ENCODE measurements at places on chromosomes 7 and 10.

GRCh38 chr7:122682815-122683550 lies 15.9 kb downstream of the RNF133 start:
- DNase-seq: no peak

DNA sequence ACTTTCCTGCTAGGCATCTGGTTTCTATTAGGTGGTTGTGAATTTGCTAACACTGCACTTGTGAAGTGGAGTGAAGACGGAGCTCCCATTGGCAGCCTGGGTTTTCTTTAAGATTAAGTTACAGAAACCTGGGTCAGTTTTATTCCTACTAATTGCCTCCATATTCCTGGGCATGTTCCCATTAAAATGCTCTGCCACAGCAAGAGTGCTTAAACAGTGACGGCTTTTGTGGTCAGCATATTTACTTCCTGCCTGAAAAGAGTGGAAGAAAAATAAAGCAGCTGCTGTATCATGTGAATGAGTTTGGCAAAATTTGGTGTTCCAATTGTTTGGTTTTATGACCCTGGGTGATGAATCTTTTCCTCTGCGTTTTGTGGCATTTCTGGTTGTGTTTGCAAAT lies 96.9 kb upstream of the PLXDC2 start:
- no peak for DNase-seq

DNA sequence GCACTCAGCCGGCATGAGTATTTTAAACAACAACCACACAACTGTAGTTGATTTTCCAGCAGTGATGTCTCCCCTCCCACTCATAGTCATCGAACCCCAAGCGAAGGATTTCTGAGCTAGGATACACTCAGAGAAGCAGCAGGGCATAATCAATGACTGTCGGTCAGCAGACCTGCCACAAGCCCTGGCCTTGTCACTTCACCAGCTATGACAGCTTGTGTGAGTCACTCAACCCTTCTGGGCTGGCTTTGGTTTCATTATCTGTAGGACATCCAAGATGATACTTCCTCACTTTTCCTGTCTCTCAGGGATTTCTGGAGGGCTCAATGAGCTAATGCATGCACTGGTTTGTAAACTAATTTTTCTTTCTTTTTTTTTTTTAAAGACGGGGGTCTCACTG lies 22.0 kb upstream of the UBE3C start:
- DNase-seq: no peak

DNA sequence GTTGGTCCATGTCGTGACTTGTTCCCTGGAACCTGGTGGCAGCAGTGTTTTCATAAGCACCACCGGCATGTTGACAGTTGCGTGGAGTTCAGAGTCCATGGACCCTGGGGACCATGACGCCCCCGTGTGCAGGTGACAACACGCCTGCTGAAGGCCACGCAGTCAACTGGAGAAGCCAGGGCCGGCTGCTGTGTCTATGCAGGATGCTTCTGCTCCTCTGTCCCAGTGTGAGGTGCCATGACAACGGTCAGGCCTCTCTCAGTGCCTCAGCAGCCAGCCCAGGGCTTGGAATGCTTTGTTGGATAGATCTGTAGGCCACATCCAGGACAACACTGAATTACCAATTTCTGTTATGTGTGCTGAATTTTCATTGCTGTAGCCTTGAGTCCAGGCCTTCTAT lies 10.7 kb upstream of the VIPR2 start:
- DNase-seq: no peak

DNA sequence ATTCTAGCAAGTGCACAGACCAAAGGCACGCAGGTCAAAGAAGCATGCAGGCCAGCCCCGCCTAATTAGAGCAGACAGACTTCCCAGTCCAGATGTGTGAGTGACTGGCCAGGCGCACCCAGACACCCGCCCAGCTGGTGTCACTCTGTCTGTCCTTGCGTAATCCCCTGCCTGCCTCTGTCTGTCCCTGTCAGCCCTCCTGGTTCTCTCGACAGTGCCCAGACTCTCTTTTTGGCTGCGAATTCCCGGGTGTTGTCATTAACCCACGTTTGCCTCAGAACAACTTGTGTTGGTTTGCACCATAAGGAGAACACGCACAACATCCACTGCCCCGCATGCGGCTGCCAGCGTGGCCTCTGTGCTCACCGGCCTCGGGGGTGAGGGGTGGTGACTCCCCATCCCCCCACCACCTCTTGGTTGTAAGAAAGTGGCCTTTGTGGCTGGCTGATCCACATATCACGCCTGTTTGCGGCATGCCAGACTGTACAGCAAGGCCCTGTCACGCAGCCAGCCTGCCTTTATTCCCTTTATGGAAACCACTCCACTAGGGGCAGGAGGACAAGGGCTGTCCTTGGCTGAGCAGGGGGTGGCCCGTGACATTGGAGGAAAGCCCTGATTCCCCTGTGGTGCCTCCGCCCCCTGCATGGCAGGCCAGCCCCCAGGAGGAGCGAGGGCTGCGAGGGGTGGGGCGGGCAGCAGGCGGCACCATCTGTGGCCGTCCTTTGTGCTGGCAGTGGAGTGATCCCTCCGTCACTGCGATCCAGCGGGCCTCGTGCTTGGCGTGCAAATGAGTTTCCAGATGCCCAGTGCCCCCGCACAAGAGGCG lies 72.8 kb upstream of the PPIF start:
- DNase-seq: no peak

DNA sequence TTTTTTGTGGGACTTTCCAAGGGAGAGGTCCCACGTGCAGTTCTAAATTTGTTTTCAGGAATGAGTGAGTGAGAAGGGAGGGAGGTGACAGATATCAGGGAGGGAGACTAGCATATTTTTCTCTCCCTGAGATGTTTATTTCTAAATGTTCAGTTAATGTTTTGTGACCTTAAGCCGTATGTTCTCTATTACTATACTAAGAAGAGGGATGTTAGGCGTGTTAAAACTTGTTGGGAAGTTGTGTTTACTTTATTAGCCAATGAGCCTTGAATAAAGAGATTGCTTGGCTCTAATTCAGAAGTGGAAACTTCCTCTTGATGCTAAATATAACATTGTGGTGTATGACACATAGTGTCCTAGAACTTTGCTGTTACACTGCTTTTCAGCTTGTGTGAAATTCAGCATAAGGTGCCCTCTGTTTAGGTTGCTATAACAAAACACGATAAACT lies 37.3 kb downstream of the DNAH11 start:
- no peak for DNase-seq

GRCh38 chr7:18829858-18830285 lies 287.6 kb downstream of the TWIST1 start:
- no peak for DNase-seq

GRCh38 chr10:106612381-106612780 lies 552.1 kb downstream of the SORCS1 start:
- no peak for DNase-seq

DNA sequence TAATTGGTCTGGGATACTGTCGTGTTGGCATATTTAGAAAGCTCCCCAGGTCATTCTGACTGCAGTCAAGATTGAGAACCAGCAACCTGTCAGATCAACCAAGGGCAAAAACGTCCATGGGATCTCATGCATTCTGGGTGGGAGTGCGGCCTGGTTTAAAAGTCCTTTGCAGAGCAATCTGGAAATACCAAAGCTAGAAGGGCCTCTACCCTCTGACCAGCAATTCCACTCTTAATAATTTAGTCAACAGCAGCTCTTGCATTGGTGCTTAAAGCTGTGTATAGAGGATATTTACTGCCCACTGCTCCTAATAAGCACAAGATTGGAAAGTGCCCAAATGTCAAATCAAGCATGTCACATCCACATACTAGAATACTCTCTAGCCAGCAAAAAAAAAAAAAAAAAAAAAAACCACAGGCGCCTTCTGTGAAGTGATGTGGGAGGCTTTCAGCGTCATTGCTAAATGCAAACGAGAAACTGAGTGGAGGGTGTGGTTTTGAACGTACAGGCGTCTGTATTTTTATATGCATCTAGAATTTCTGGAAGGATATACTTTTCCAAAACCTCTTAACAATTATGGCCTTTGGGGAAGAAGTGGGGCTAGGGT lies 44.8 kb upstream of the HSPA12A start:
- DNase-seq: no peak

- DNase-seq: no peak
Measured at GRCh38 chr7:103124429-103124979, 24.4 kb downstream of the NAPEPLD start.

DNA sequence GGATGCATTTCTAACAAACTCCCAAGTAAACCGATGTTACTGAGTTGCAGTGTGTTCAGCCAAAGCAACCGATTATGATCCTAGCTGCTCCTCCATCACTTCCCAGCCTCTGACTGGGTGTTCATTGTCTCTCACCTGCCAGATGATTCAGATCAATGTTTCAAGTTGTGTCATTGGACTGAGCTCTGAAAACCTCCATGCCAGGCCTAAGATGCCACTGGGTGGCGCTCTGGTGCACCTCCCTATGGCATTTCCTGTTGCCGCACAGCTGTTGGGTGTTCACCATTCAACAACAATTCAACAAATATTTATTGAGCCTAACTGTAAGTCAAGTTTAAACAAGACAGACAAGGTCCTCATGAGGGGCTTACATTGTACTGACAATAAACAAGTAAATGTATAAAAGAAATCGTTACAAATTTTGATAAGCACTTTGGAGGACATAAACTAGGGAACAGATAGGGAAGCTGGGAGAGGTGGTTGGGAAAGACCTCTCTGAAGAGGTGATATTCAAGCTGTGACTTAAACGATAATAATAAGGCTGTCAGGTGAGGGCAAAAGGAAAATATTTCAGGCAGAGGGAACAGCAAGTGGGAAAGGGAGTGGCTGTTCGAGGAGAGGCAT lies 22.8 kb downstream of the RGR start:
- DNase-seq: peak; percentile 34

GRCh38 chr7:22872096-22872807 lies 49.6 kb upstream of the TOMM7 start:
- DNase-seq: no peak

GRCh38 chr7:84982199-84982598 lies 204.7 kb downstream of the SEMA3D start:
- no peak for DNase-seq

- DNase-seq: no peak
Measured at GRCh38 chr10:3235996-3236510, 63.5 kb upstream of the PITRM1 start.

- no peak for DNase-seq
Measured at GRCh38 chr7:40969641-40970040, 733.2 kb downstream of the INHBA start.

DNA sequence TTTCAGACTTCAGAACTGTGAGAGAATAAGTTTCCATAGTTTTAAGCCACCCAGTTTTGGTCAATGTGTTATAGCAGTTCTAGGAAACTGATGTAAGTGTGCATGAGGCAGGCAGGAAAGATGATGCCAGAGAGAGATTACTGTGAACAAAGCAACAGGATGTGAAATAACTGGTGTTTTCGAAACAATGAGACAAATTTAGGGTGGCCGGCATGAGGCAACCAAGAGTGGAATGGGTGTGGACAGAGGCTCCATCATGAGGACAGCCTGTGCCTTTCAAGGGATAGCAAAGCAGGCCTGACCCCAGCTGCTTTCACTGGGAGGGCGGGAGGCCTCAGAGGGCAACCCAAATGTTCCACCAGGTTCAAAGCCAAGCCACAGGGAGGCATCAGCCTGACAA lies 67.3 kb upstream of the UCN3 start:
- no peak for DNase-seq

GRCh38 chr10:101145145-101145544 lies 14.0 kb downstream of the TLX1 start:
- DNase-seq: no peak

DNA sequence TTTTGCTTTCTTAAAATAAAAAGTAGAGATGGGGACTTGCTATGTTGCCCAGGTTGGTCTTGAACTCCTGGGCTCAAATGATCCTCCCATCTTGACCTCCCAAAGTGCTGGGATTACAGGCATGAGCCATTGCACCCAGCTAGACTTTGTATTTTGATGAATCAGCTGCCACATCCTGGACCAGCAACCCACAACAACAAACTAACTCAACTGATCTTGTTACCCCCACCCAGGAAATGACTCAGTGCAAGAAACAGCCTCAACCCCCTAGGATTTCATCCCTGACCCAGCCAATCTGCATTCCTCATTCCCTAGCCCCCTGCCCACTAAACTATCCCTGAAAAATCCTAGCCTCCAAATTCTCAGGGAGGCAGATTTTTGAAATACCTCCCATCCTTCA lies 123.8 kb downstream of the IPMK start:
- no peak for DNase-seq

DNA sequence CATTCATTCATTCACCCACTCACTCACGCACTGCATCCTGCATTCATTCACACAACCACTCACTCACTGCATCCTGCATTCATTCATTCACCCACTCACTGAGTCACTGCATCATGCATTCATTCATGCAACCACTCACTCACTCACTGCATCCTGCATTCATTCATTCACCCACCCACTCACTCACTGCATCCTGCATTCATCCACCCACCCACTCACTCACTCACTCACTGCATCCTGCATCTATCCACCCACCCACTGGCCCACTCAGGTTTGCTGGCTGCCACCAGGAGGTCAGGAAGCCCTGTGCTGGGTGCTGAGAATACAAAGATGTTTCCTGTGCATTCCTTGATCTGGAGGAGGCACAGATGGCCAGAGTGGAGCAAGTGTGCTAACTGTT lies 2.3 kb upstream of the SNX8 start:
- DNase-seq: no peak

- DNase-seq: no peak
Measured at GRCh38 chr7:84025332-84025927, 169.2 kb downstream of the SEMA3A start.

DNA sequence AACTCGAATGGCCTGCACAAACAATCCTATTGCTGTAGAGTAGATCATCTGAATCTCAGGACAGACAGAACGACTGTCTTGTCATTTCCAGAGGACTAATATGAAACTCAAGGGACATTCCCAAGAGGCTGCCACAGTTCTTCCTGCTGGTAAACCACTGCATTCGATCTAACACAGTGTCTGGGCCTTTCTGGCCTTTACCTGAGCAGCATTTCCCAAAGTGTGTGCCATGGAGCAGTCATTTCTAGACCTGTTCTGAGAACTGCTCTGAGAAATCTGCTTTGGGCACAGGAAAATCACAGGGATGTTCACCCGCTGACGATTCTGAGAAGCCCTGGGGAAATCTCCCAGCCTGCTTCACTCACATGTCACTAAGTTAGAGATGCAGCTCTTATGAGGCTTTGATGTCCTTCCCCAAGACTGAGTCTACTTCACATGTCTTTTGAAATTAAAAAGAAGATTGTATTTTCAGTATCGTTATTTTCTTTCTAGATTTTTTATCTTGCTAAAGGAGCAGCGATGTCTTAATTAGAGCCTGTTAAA lies 18.4 kb downstream of the GPNMB start:
- no peak for DNase-seq

GRCh38 chr7:10355816-10356215 lies 617.9 kb upstream of the PHF14 start:
- DNase-seq: no peak

- no peak for DNase-seq
Measured at GRCh38 chr7:44972562-44972961, 6.3 kb downstream of the MYO1G start.

GRCh38 chr7:47405921-47406800 lies 175.8 kb downstream of the TNS3 start:
- no peak for DNase-seq

All from stimulated activated CD4-positive, alpha-beta T cell treated with anti-CD3 and anti-CD28 coated beads, Interleukin-2, amount 100 ng/mL, for 4 hours (primary cell).